NCI-H524 treated with DMSO at 0.1 percent for 48 hours (cell line): ENCODE measurements at places on chromosomes 3 and 15.

- no peak for DNase-seq
Observed at GRCh38 chr3:18238746-18239331, 186.3 kb downstream of the SATB1 start.

GRCh38 chr3:15812183-15812582, 14.4 kb upstream of the ANKRD28 start:
- no peak for DNase-seq

DNA sequence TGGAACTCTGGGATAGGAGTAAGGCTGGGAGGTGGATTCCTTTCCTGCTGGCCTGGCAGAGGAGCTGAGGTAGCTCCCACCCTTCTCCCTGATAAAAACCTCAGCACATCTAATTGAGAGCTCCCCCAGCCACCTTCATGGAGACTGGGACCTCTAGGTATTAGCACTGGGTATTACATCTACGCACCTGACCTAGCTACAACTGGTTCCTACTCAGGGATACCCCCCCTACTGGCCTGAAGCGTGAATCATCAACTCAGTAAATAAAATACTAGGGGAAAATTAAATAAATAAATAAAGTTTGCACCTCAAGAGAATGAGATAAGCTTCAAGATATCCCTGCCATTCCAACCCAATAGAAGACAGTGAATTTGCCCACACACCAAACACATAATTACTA, 140.4 kb downstream of the NEK10 start:
- no peak for DNase-seq

DNA sequence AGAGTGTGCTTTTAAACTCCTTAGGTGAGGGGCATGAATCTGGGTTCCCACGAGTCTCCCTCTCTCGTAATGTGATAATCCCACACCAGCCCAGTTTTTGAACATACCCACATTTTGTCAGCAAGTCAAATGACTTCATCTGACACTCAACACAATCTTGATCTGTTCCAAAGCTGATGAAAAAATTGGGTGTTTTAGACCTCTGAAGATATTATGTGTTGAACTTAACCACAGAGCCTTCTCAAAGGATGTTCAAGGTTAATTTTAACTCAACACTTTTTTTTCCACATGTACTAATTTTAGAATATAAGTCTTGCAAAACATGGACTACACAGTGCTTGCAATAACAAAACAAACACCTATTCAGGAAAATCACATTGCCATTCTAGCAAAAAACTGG, 123.1 kb downstream of the TGFBR2 start:
- no peak for DNase-seq

DNA sequence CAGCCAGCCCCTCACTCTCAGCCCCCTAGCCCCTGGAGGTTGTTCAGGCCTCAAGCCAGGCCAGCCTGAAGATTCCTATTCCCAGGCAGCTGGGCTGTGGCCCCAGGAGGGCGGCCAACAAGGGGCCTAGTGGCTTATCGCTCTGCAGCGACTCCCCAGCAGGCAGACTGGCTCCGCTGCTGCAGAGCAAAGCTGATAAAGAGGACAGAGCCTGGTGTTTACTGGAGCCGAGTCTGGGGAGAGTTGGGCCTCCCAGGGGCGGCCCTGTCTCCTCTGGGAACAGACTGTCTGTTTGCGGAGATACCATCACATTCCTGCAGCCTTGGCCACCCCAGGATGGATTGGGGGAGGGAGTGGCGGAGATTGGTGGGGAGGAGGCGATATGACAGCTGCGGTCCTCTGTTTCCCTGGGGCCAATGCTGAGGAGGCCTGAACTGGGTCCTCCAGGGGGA, 22.4 kb upstream of the SMAD6 start:
- DNase-seq, result peak; percentile 42

- DNase-seq, result no peak
Observed at GRCh38 chr15:87589134-87589533, 667.4 kb downstream of the NTRK3 start.

- no peak for DNase-seq
Observed at GRCh38 chr3:197798863-197799262, 7.8 kb downstream of the LRCH3 start.

DNA sequence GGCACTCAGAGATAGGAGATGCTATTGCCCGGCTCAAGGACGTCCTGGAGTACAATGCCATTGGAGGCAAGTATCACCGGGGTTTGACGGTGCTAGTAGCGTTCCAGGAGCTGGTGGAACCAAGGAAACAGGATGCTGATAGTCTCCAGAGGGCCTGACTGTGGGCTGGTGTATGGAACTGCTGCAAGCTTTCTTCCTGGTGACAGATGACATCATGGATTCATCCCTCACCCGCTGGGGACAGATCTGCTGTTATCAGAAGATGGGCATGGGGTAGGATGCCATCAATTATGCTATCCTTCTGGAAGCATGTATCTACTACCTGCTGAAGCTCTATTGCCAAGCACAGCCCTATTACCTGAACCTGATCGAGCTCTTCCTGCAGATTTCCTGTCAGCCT, 26.4 kb downstream of the BCL2A1 start:
- DNase-seq, result no peak
